ENCODE measurements at places on chromosomes 11 and 22. TPM values are rescaled to one million over a fixed set of nuclear protein-coding genes. Genes with fewer than 3 reads are reported as not detected.

GRCh38 chr22:48892578-48893287 is 934.9 kb downstream of the BRD1 start:
- no peak overlapping the region for H3K4me3 ChIP-seq
- DNase-seq, result no peak
- no peak overlapping the region for H3K27ac ChIP-seq
- no peaks in the 10 kb centered on the region for H3K36me3 ChIP-seq
- no peaks in the 10 kb centered on the region for H3K27me3 ChIP-seq

DNA sequence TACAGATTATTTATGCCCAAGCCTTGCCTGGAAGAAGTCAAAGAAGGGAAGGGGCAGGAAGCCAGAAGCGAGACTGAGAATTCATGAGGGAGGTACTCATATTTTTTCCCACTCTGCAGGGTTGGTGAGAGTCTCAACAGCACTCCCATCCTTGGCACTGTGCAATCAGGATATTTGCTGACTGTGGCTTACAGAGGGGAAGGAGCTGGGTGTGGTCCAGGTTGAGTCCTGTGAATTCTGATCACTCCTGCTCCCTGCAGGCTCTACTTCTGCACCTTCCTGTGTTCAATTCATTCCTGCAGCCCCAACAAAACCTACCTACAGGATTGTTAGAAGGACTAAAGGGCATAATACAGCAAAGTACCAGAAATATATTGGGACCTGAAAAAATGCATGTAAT is 530.5 kb downstream of the INSC start:
- H3K27ac ChIP-seq, result no peak overlapping the region
- H3K4me3 ChIP-seq, result no peak overlapping the region
- DNase-seq, result no peak
- H3K36me3 ChIP-seq, result no peaks in the 10 kb centered on the region

DNA sequence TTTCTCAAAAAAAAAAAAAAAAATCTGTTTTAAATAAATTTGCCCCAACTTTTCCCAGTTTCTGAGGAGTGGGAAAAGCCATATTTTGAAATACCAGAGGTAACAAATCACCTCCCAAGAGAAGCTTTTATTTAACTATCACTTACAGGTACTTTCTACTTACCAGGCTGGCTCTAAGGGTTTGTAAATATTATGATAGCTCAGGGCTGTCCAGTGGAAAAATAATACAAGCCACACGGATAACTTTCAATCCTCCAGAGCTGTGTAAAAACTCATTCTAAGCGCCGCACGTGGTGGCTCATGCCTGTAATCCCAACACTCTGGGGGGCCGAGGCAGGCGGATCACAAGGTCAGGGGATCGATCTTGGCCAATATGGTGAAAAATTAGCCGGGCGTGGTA is 5.6 kb upstream of the SEC14L4 start:
- no peaks in the 10 kb centered on the region for H3K4me1 ChIP-seq
- H3K27ac ChIP-seq, result no peak overlapping the region
- no peak overlapping the region for H3K4me3 ChIP-seq
- peaks cover 15% of the 10 kb centered on the region for H3K27me3 ChIP-seq
- no peak for DNase-seq

DNA sequence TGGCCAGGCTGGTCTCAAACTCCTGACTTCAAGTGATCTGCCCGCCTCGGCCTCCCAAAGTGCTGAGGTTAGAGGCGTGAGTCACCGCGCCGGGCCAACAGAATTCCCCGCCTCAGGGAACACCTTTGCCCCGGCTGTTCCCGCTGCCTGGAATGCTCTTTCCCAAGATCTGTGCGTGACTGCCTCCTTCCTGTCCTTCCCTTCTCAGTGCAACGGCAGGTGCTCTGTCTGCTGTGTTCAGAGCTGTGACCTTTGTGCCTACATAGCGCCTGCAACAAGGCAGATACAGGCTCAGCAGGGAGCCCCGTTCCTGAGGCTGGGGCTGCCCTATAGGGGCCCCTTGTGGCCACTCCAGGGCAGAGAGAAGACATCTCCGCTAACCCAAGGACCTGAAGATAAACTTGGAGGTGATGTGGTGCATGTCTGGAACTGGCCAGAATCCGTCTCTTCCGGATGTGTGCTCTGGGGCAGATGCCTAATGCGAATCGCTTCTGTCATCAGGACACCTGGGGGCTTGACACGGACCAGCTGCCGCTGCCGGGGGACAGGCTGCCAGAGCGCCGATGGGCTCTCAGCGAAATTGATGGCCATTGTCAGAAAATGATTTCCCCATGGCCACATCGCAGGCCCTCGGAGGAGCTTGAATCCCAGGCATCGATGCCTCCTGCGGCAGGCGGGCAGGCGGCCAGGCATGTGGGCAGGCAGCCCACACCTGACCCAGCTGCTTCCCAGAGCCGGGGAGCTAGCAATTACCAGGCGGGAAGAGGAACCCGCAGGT is 43.5 kb upstream of the TCF20 start:
- H3K27ac ChIP-seq, result no peak overlapping the region
- H3K27me3 ChIP-seq, result peaks cover 70% of the 10 kb centered on the region
- H3K36me3 ChIP-seq, result no peaks in the 10 kb centered on the region

DNA sequence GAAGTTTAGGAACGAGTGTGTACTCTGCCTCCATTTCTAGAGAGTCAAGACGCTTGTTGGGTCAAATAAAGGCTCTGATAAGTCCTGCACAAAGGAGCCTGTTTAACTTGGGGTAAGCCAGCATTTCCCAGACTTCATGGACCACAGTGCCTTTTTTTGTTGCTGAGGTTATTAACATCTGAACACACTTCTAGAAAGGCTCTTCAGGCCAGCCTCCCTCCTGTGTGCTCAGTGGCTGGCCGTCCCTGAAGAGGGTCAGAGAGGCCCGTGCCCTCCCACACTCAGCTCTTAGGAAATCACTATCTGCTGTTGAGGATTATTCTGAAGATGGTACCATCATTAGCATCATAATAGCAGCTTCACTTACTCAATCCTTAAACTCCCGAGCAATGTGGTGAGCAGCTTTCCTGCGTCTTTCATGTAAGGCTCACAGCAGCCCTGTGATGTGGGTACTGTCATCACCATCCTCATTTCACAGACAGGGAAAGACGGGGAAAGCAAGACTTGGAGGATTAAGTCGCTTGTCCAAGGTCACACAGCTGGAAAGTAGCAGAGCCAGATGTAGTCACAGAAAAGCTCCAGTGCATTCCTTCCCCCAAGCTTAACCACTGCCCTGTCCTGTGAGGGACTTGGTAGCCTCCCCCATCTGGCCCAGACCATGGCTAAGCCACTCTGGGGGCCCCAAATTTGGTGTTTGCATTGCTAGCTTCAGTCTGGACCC is 71.3 kb downstream of the TSPAN18 start:
- H3K4me3 ChIP-seq, result no peak overlapping the region
- peaks cover 37% of the 10 kb centered on the region for H3K4me1 ChIP-seq
- H3K27me3 ChIP-seq, result peaks cover 4% of the 10 kb centered on the region
- peak overlapping the region; percentile 52 for H3K27ac ChIP-seq
- no peaks in the 10 kb centered on the region for H3K36me3 ChIP-seq

GRCh38 chr22:32911503-32911902 is 110.0 kb downstream of the TIMP3 start:
- no peaks in the 10 kb centered on the region for H3K27me3 ChIP-seq
- peaks cover 11% of the 10 kb centered on the region for H3K4me1 ChIP-seq
- H3K4me3 ChIP-seq, result no peak overlapping the region
- H3K27ac ChIP-seq, result no peak overlapping the region
- H3K36me3 ChIP-seq, result no peaks in the 10 kb centered on the region

DNA sequence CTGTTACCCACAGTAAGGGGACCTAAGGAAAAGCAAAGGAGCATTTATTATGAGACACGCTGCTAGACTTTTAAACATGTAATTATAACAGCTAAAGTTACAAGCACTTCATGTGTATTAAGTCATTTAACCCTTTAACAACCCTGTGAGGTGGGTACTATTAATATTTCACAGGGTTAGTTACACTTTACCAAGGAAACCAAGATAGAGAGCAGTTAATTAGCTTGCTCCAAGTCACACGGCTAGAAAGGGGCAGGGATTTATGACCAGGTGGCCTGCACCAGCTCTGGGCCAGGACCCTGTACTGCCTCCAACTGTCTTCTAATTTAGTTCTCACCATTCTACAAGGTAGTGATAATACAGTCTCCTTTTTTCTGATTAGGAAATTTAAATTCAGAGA is 74.9 kb downstream of the RPL27A start:
- H3K27ac ChIP-seq, result peak overlapping the region; percentile 56
- H3K4me1 ChIP-seq, result peaks cover 58% of the 10 kb centered on the region
- H3K36me3 ChIP-seq, result peaks cover 3% of the 10 kb centered on the region
- H3K27me3 ChIP-seq, result no peaks in the 10 kb centered on the region

- H3K36me3 ChIP-seq, result no peaks in the 10 kb centered on the region
- no peak overlapping the region for H3K27ac ChIP-seq
- DNase-seq, result no peak
- H3K4me3 ChIP-seq, result no peak overlapping the region
Observed at GRCh38 chr11:13552784-13553183, 57.0 kb upstream of the PTH start.

DNA sequence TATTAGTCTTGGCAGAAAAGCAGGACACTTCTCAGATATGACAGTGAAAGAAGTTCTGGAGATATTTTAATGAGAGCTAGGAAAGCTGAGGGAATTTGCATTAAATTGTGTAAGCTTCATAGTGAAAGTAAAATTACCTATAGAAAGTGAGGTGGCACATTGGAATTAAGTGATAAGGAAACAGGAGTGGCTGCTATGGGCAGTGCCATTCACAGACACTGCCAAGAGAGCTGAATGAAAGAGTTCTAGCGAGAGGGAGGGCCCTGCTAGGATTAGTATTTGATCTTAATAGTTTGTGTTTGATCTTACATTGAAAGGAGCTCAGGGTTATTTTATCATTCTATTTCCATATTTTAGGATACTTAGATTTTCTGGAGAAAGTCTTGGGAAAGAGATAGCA is 351.9 kb downstream of the DDX10 start:
- no peak overlapping the region for H3K4me3 ChIP-seq
- no peaks in the 10 kb centered on the region for H3K36me3 ChIP-seq
- no peak overlapping the region for H3K27ac ChIP-seq
- H3K27me3 ChIP-seq, result no peaks in the 10 kb centered on the region
- DNase-seq, result no peak

- DNase-seq, result no peak
- H3K27me3 ChIP-seq, result no peaks in the 10 kb centered on the region
- no peak overlapping the region for H3K27ac ChIP-seq
Observed at GRCh38 chr11:67233584-67234190, 32.6 kb upstream of the GRK2 start.

GRCh38 chr22:30337461-30337778 is 10.7 kb upstream of the TBC1D10A start:
- H3K27ac ChIP-seq, result no peak overlapping the region
- H3K27me3 ChIP-seq, result no peaks in the 10 kb centered on the region
- H3K4me1 ChIP-seq, result peaks cover 32% of the 10 kb centered on the region
- no peak overlapping the region for H3K4me3 ChIP-seq
- peak; percentile 27 for DNase-seq

GRCh38 chr11:73461964-73462363 is 85.8 kb downstream of the RELT start:
- H3K4me1 ChIP-seq, result peaks cover 5% of the 10 kb centered on the region
- H3K27ac ChIP-seq, result peak overlapping the region; percentile 81

DNA sequence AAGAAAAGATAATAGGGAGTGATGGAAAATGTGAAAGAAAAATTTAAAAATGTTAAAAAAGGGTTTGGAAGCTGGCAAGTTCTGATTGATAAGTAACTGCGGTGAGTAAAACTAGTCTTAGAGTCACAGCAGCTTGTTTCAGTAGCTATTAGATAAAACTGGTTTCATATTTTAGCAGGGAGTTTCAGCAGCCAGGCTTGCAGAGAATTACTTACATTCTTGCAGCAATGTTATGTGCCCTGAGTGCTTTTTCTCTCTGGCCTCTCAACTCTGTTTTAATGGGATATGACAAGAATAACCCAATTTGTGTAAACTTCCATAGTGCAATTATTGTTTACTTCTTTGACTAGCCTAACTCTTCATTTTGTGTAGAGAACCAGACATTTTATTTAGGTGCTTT is 33.6 kb downstream of the PPME1 start:
- no peak overlapping the region for H3K4me3 ChIP-seq
- no peak overlapping the region for H3K27ac ChIP-seq
- no peak for DNase-seq
- H3K27me3 ChIP-seq, result no peaks in the 10 kb centered on the region
- H3K36me3 ChIP-seq, result peaks cover 3% of the 10 kb centered on the region
- H3K4me1 ChIP-seq, result peaks cover 2% of the 10 kb centered on the region

DNA sequence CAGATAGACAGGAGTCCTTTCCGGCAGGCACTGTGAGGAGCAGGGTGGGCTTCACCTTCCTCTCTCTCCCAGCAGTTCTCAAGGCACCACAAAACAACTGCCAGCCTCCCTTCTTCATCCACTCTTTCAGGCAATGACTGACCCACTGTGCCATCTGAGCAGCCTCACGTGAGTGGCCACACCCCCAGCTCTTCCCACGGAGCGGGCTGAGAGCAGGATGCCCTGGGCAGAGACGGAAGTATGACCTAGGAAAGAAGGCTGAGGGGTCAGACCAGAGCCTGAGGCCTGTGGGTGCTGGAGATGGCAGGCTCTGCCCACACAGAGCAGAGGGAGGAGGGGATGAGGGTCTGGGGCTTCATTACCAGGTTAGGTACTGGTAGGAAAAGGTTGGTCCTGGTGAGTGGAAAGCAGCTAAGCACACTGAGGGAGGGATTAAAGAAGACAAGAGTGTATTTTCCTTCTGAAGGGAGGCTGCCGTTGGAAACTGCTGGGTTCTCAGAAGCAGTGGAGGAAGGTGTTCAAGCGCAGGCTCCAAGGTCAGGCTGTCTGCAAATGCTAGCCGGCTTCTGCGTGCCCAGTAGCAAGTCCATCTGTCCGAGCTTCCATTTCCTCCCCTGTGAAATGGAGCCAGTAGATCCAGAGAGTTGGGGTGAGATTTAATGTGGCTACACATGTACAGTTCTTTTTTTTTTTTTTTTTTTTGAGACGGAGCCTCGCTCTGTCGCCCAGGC is 4.6 kb downstream of the NLRP6 start:
- peaks cover 86% of the 10 kb centered on the region for H3K27me3 ChIP-seq
- peaks cover 7% of the 10 kb centered on the region for H3K4me1 ChIP-seq
- no peak for DNase-seq
- no peak overlapping the region for H3K27ac ChIP-seq
- no peak overlapping the region for H3K4me3 ChIP-seq

DNA sequence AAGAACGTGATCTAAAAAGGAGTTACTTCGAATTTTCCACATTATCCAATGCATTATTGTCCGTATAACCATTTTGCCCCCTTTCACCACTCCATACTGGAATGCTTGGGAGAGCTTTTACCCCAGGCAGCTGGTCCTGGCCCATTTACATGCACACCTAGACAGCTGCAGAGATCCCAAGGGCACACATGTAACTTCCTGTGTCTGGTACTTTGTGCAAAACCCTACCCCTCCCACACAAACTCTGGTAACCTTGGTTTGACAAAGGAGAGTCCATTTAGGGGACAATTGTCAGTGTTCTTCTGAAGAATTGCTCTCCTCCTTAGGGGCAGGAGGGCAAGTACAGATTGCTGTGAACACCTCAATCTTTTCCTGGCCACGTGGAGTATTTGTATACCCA is 57.3 kb upstream of the SORL1 start:
- peaks cover 2% of the 10 kb centered on the region for H3K4me1 ChIP-seq
- H3K27ac ChIP-seq, result no peak overlapping the region
- H3K4me3 ChIP-seq, result no peak overlapping the region
- H3K27me3 ChIP-seq, result no peaks in the 10 kb centered on the region
- DNase-seq, result no peak

The PATE4 gene
- not detected for total RNA-seq

The KRTAP5-10 gene
- not detected for total RNA-seq

The OR5P2 gene
- total RNA-seq, result not detected

The GPHA2 gene
- not detected for total RNA-seq

The CDC42BPG gene
- 0.35 TPM for total RNA-seq

The POU2AF1 gene
- total RNA-seq, result 0.04 TPM

The ZBTB16 gene
- 10.0 TPM for total RNA-seq

The UCP3 gene
- total RNA-seq, result 2.0 TPM
